Left cardiac atrium (tissue), 4 donors: ENCODE measurements at places on chromosomes 3 and 15. TPM values are rescaled to one million over a fixed set of nuclear protein-coding genes. Genes with fewer than 3 reads are reported as not detected.
A peak's percentile ranks its signal among the peaks of the same experiment; 100 is the strongest.

DNA sequence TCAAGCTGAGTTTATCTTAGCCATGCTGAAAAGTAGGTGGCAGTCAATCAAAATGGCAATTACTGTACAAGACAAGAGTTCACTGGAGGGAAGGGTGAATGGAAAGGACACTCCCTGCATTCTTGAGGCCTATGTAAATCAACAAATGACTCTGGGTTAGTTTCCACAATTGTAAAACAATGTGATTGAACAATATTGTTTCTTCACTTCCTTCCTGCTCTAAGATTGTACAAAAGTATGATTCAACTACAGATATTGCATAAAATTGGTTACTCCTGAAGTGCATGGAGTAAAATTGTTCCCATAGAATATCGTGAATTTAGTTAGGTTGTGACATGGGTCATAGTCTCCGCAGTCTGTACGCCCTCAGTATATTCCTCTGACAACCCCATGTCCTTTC is 277.6 kb downstream of the LPP start:
- no peak for DNase-seq

DNA sequence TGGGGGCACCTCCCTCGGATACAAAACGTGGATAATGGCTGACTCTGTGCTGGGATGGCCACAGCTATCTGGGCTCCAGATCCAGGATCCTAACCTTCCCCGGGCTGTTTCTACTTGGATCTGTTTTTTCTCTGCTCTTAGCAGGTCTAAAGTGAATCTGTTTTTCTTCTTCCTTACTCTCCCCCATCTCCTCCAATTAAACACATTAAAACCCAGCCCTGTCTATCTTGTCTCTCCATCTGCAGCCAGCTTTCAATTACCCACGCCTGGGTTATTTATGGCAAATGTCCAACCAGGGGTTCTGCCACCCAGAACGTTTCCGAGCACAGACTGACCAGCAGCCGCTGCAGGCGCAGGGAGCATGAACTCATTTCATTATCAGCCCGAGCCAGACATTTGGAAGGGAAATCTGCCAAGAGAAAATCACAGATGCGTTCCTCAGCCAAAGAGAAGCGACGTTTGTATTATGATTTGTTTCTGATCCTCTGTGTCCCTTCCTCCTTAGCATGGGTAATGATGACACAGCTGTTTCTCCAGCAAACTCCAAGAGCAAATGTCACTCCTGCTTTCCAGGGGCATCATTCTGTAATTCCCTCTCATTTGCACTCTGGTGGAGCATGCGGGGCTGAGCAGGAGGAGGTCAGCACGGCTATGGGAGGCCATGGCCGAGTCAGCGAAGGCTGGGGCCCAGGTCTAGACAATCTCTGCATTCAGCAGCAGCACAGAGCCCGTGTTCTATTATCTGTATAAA is 42.0 kb downstream of the UMPS start:
- DNase-seq = peak; percentile 73

DNA sequence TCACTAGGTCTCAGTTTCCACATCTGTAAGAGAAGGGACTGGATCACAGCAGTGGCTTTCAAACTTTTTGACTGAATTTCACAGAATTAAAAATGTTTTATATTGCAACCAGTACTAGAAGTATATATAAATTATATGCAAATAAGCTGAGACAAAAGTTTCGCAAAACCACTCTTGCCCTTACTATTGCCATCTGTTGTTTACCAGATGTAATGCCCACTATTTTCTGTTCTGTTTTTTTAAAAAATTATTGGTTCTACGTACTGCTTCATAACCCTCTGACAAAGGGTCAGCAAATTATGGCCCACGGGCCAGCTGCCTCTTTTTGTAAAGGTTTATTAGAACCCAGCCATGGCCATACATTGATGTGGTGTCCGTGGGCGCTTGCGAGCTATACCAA is 44.8 kb downstream of the PDIA5 start:
- no peak for DNase-seq

- DNase-seq = no peak
Observed at GRCh38 chr3:170154084-170154483, 27.4 kb downstream of the PHC3 start.

Gene STRA6
- total RNA-seq = not detected

Gene GOLGA8J
- total RNA-seq = not detected
